Occipital lobe (tissue), 3 donors: ENCODE measurements at places on chromosomes 1 and 21.
A peak's percentile ranks its signal among the peaks of the same experiment; 100 is the strongest.

GRCh38 chr1:161379071-161379470, 11.4 kb upstream of the CFAP126 start:
- DNase-seq = no peak

DNA sequence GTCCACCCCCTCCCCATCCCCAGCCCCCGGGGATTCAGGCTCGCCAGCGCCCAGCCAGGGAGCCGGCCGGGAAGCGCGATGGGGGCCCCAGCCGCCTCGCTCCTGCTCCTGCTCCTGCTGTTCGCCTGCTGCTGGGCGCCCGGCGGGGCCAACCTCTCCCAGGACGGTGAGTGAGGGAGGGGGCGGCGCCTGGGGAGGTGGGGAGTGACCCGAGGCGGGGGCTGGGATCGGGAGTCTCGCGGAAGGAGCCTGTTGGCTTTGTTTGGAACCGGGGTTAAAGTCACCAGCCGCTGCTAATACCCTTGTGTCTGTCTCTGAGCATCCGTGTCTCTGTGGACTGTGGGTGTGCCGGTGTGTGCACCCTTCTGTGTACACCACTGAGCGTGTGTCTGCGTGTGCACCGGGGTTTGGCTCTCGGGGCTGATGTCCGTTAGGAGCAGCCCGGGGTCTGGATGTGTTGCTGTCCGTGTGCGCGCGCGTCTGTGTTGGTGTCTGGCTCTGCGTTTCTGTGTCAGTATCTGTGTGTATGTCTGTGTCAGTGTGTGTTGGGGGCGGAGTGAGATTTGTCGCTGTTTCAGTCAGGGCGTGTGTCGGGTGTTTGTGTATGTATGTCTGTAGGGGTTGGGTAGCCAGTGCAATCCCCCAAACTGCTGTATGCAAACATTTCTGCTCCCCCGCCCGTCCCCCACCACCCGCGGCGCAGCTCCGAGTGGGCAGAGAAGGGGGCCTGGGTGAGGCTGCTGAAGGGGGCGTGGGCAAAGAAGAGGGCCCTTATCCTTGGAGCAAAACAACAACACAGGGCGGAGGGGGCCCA, 480 bp downstream of the CADM3 start:
- DNase-seq = peak; percentile 58

DNA sequence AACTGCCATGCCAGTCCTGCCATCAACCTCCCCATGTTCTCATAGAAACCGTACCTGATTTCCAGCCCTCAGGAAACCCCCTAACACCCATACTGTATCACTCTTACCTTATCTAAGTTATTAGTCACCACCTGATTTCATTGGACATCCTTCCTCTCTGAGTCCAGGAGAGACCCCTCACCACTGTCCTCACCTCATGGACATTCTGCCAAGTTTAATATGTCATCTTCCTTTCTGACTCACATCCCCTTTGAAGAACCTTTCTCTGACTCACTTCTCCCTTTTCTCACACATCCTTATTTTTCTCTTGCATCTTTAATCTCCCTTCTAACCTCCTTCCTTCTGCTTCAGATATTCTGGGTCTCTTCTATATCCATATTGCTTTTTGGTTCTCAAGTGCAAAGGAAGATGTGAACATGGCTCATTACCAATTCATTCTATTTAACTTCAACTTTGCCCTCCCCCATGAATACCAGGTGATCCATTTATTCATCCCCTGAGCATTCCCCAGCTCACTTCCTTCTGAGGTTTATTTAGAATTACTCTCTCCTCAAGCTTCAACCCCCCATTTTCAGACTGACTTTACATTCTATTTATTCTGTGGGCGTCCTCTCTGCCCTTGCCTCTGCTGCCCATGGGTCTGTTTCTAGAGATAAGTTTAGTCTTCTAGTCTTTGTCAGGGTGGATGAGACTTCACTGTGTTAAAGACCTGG, 206.8 kb upstream of the ESRRG start:
- DNase-seq = no peak

DNA sequence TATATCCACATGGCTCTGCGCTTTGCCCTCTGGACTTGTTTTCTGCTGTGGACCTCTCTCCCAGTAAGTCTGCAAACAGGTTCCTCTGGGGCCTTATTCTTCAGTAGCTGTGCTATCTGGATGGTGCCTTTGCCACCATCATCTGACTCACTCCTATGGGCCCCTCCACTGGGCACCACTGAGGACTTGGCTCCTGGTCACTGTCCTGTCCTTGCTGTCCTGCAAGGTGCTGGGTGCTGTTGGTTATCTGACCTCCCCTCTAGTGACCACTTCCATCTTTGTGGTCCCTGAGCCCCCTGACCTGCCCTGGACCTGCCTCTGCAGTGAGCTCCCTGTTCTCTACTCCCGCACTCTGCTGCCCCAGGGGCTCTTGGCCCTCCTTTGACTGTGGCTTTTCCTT, 6.7 kb downstream of the CNIH3 start:
- no peak for DNase-seq

DNA sequence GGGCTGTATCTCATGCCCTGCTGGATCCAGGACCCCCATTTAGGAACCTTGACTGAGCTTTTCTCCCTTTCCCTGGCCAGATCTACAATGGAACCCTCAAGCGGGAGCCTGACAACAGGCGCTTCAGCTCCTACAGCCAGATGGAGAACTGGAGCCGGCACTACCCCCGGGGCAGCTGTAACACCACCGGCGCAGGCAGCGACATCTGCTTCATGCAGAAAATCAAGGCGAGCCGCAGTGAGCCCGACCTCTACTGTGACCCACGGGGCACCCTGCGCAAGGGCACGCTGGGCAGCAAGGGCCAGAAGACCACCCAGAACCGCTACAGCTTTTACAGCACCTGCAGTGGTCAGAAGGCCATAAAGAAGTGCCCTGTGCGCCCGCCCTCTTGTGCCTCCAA, 29.8 kb downstream of the PKP1 start:
- no peak for DNase-seq
